ENCODE measurements at places on chromosomes 3 and 15. TPM values are rescaled to one million over a fixed set of nuclear protein-coding genes. Genes with fewer than 3 reads are reported as not detected.

- no peak for DNase-seq
Measured at GRCh38 chr3:25430287-25430934, 2.3 kb downstream of the RARB start.

Gene STAG1
- total RNA-seq, result 11.0 TPM

Gene SPESP1
- 0.48 TPM for total RNA-seq

DNA sequence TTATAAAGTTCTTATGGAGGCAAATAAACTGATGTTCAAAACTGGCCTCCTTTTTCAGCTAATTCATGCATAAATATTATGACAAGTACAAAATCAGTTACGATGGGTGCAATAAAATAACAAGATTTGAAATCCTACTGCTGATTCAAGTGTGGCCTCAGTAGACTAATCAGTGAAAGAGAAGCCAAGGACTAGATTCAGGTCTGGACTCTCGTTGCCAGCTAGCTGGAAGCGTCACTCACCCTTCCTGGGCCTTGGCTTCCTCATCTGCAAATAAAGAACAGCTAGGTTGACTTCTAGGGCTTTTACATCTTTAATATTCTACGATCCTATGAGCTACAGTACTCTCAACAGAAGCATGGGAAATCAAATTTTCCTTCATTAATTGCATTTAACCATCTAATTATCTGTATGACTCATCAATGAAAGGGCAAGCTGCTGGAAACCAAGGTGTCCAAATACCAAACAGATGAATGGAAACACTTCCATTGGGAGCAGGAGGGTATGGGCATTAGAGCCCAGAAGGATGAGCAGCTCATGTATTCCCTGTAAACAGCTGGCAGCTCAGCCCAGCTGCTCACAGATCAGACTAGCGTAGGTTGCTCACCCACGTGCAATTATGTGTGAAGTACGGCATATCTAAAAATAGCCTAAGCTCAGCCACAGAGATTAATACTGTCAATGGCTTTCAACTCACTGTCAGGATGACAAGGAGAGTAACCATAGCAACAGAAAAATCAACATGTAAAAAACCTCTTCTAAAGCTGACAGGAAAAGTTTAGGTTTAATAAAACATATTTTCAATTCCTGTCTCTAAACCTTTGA, 294.8 kb downstream of the PLCL2 start:
- no peak for DNase-seq

Gene RARB
- total RNA-seq, result 2.2 TPM

Measured in left lobe of liver (tissue), 2 donors.